Keratinocyte (primary cell): ENCODE measurements at places on chromosomes 7 and 10.

DNA sequence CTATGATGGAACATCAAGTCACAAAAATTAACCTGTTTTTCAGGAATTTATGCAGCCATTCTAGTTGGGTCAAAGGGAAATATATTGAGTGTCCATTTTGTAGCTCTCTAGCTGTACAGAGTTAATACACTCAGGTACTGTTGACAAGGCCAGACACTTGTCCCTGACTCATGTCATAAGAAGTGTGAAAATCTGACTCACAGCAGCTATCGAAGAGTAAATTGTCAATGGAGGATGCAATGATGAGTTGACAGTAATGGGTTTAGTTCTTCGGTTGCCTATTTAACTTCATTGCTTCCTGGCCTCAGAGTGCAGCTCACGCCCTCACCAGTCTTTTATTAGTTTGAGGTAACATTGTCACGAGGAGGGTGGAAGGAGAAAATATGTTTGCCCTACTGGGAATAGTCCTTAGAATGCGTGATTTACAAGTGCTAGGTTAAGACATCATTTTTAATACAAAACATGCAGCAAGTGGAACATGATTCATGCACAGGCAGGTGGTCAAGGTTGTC is 255.1 kb downstream of the XPNPEP1 start:
- no peak for DNase-seq

DNA sequence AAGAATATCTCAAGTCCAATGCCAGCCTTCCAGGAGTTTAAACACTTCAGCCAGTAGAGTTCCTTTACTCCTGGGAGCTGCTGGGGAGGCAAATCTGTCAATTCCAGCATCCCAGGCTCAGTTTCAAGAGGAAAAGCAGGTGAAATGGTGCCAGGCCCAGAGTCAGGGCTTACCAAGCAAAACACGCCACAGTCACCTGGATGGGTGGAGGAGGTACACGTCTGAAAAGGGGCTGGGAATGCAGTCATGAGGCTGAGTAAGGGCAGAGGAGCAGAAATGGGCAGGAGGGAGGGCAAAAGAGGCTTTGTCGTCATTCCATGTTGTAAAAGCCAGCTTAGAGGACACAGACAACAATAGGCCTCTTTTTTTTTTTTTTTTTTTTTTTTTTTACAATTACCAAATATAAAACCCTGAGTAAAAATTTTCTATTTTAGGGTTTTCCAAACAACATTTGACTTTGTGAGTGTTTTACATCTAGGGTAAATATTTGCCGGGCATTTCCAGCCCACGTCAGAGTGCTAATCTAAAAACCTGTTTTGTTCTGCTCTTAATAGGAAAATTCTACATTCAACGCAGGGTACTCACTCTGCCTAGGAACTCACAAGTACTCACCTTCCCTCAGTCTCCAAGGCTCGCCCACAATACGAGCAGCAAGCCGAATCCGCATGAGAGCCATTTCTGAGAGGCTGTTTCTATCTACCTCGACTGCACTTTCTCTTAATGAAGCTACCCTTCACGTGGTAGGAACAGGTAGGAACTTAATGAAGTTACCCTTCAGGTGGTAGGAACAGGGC is 21.2 kb downstream of the GFRA1 start:
- no peak for DNase-seq

DNA sequence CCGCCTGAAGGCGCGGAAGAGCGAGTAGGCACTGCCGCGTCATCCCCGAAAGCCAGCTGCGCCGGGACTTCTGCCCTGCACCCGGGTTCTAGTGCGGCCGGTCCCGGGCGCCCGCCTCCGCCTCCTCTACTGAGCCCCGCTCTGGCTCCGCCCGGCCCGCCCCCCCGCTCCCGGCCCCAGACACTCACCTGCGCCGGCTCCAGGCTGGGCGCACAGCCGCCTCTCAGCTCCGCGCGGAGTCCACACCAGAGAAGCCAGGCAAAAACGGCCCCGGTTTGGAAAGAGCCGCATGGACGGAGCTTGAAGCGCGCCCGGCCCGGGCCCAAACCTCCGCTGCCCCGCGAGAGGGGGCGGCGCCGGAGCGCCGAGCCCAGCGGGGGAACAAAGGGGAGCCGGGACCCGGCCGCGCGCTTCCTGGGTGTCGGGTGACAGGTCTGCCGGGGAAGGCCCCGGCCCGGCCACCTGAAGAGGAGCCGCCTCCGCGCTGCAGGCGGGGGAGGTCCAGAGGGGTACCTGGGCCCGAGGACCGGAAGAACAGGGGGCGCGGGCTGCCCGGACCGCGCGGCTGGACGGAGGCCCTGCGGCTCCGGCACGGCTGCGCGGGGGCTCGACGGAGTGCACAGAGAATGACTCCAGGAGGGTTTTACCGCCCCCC is 168.2 kb downstream of the NRF1 start:
- DNase-seq, result peak; percentile 9

GRCh38 chr10:107623292-107623691 is 458.8 kb upstream of the SORCS1 start:
- no peak for DNase-seq

- no peak for DNase-seq
These were observed 142.3 kb downstream of the VPS50 start for GRCh38 chr7:93374345-93374940.

- DNase-seq, result no peak
These were observed 719.0 kb downstream of the GRM8 start for GRCh38 chr7:126533715-126534114.

GRCh38 chr10:87551326-87551725 is 46.6 kb downstream of the MINPP1 start:
- DNase-seq, result no peak

DNA sequence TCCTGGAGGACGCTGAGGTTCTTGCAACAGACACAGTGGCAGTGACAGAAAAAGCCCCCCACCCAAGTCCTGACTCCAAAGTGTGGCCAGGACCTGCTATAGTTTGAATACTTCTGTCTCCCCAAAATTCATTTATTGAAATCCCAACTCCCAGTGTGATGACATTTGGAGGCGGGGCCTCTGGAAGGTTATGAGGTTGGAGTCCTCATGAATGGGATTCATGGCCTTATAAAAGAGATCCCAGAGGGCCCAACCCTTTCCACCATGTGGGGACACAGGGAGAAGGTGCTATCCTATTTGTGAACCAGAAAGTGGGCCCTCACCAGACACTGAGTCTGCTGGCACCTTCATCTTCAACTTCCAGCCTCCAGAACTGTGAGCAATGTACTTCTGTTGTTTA is 18.3 kb downstream of the ANXA11 start:
- no peak for DNase-seq

- no peak for DNase-seq
These were observed 6.4 kb downstream of the NEURL1 start for GRCh38 chr10:103499881-103500280.

DNA sequence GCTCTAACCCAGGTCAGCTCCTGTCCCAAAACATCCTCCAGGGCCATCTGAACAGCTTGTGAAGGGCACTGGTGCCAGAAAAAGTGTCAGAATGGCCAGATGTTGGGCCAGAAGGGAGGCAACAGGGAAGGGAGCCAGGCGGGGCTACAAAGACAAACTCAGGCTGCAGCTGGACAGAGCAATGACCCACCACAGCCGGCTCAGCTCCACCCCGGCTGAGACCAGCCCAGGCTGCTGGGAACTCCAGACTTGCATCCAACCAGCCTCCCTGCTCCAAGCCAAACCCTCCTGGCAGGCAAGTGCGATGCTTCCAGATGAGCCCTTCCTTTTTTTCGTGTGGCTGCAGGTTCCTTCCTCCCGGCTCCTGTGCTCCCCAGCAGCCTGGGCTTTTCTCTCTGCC is 466.9 kb downstream of the PTPRN2 start:
- no peak for DNase-seq

GRCh38 chr10:48416584-48417232 is 110.2 kb downstream of the MAPK8 start:
- DNase-seq, result no peak

GRCh38 chr7:134021836-134022235 is 105.3 kb upstream of the LRGUK start:
- DNase-seq, result no peak

DNA sequence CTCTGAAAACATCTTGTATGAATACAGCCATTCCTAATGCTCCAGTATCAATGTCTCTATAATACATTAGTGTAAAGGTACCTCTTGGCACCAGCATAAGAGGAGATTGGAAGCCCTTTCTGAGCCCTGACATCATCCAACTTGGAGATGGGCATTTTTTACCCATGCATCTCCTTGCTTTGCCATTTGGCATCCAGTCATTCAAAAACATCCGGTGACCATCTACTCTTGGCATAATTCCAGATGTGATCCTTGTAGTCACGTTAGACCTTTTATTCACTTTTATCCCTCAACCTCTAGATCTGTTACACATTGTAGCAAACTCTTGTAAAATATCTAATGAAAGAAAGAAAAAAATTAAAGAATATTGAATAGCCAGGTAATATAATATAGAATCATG is 17.9 kb upstream of the SGMS1 start:
- no peak for DNase-seq

- no peak for DNase-seq
These were observed 144.0 kb upstream of the RET start for GRCh38 chr10:42932735-42933447.

DNA sequence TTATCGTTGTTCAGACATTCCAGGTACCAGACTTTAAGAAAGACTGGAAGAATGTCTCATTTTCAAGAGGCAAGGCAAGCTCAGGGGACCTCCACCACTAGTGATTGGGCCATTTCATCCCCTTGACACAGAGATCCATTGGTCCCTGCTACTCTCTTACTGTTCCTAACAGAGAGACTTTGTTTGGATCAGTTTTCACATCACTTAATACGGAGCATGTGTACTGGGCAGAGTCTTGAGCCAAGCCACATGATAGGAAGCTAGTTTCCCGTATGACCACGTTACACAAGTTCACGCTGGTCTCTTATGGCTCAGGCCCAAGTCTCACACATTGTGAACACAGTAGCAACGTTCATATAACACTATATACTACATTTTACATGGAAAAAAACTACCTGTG is 269.9 kb downstream of the BAMBI start:
- peak; percentile 5 for DNase-seq

GRCh38 chr7:73851410-73852338 is 9.3 kb upstream of the TMEM270 start:
- DNase-seq, result peak; percentile 93

GRCh38 chr10:116891208-116891607 is 41.9 kb downstream of the ENO4 start:
- DNase-seq, result no peak

- no peak for DNase-seq
These were observed 32.6 kb downstream of the TBATA start for GRCh38 chr10:70752571-70752970.

DNA sequence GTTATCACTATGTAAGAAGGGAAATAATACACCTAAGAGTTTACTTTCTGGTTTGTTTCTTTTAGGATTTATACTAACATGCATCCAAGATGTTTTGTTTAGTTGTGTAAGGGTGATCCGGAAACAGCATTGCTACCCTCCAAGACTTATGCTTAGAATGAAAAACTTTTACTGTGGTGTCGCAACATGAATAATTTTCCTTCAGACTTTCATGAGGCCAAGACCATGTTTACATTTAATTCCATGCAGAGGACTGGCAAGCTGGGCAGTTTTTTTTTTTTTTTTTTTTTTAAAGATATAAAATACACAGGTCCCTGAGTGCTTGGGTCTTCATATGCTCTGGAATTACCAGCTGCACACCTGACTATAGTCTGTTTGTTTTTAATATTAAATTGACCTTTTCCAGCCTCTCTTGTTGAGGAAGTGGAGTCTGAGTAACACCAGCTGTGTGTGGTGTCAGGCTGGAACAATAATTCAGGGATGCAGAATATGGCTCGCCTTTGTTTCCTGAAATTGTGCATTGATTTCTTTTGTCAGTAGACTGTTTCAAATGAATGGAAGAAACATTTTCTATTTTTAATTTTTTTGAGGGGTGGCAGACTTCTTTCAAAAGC is 81.7 kb downstream of the ST7 start:
- DNase-seq, result no peak

GRCh38 chr10:126904818-126905701 is at the start of gene DOCK1:
Gene DOCK1 (plus strand): TSS chr10:126905428. CDS start chr10:126905518, 90 bp downstream.
- no peak for DNase-seq

DNA sequence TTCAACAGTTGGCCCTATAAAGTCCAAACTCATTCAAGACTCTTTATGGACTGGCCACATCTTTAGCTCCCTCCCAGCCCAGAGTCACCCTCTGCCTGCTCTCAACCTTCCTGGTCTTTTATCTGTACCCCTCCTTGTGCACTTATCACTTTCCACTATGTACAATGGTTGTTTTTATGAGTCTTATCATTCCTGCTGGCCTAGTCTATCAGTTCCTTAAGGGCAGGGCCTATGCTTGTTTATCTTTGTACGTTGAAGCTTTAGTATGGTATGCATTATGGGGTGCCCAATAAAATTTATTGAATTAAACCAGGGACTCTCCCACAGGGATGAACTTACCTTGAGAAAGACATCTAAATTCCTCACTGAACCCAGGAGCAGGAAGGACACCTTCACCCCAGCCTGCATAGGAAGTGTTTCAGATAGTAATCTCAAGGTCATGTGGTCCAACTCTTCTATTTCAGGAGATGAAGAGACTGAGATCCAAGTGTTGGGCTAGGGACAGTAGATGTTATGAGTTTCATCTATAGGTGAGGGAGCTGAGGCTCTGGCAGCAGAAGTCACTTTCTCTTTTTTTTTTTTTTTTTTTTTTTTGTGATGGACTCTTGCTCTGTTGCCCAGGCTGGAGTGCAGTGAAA is 13.3 kb upstream of the PDCD4 start:
- DNase-seq, result no peak

GRCh38 chr10:75532253-75532924 is 101.0 kb downstream of the LRMDA start:
- no peak for DNase-seq

DNA sequence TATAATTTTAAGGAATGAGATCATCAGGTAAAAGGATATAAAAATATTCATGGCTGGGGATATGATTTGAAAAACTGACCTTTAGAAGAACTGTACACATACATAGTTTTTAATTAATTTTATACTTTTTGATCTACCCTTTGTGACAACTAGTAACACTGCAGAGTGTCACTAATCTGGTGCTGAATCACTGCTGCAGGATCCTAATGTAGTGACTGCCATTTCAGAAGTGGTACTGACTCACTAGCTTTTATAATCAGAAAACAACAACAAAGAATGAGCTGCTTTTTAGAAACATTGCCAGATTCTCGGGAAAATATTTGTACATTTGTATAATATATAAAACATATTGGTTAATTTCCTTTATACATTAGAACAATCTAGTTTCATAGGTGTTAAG is 110.4 kb downstream of the HIPK2 start:
- DNase-seq, result no peak

DNA sequence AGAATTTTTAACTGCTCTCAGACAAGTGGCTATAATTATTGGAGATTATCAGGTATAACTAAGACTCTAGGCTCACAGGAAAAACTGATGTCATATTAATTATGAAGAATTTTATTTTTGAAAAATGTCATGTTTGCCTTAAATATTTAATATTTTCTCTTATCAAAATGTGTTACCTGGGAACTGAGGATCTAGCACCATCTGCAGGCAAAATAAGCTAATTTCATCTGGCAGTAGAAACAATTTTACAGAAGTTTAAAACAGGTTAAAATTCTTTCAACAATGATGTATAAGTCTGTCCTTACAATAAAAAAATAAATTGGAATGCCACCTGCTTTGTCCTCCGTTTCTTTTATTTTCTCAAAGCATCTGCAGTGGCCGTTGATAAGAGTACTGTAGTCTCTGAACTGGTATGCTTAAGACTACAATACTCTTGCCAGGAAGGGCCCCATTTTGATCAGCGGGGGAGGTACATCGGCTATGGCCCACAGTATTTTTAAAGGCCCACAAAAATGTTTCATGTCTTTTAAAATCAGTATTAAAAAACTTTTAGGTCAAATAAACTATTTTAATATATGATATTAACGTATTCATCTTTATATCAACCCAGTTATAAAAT is 81.3 kb downstream of the VWDE start:
- no peak for DNase-seq
